ENCODE measurements at places on chromosomes 3 and 15.

- DNase-seq = no peak
Measured at GRCh38 chr3:55006244-55006676, 78.4 kb upstream of the LRTM1 start.

- no peak for DNase-seq
Measured at GRCh38 chr3:186693843-186694242, 23.3 kb upstream of the KNG1 start.

DNA sequence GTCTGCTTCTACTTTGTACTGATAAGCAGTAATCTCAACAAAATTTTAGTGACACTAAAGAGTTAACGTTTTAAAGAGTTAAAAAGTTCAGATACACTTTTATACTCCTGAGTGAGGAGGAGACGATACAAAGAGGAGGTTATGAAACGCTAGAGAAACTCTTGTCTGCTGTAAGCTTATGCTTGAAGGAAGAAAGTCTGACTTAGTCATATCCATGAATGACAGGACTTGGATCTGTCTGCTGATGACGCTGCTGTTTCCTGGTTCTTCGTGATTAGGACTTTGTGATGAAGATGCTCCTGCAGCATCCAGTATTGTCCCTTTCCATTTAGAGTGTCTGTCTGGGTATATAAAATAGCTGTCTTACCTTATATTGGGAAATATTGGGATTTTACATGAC is 15.8 kb downstream of the TCF12 start:
- no peak for DNase-seq

- no peak for DNase-seq
Measured at GRCh38 chr3:164732166-164732565, 346.1 kb downstream of the SI start.

- no peak for DNase-seq
Measured at GRCh38 chr3:117566926-117567325, 857.3 kb downstream of the TUSC7 start.
